ENCODE measurements at places on chromosomes 6 and 20.

DNA sequence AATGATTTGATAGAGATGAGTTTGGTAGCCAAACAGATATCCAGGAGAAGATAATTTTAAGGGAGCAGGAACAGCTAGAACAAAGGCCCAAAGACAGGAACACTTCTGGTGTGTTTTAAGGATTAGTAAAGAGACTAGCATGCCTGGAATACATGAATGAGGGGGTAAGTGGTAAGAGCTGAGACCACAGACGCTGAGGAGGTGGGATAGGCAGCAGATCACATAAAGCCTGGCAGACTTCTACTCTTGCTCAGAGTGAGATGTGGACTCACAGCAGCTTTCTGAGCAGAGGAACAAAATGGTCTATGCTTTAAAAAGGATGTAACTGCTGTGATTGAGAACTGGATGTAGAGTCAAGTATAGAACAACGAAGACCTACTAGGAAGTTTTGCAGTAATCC is 100.1 kb downstream of the EPHA7 start:
- no peak for DNase-seq

DNA sequence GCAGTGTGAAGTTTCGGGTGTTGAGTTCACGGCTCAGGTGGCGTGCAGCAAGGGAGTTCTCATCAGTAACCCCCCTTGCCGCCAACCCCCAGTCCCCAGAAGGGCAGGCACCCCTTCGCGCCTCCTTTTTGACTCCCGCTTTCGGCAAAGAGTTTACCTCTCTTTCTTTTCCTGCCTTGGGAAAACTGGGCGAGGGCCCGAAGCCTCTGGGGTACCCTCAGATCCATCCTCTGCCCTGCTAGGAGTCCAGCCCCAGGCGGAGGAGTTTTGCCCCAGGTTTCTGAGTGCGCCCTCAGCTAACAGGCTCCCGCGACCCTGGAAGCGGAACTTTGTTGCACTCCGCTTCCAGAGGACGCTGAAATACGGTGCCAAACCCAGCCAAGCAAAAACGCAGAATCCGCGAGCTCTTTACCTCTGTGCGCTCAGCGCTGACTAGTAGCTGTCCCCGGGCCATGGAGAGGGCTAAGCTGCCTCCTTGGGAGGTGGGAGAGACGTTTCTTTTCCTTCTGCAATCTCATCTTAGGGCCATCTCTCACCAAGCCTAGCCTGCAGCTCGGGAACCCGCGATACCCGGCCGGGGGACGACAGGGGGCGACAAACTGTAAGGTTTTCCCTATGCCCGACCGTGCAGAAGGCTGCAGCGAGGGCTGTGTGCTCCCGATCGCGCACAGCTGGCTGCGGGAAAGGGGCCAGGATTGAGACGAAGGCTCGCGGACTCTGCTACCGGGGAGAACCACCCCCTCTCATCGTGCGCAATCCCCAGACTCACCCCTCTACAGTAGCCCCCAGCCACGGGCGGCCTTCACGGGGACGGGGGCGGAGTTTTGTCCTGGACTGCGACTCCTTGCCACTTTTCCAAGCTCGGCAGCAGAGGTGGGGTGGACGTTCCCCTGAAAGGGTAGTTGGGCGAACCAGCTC is 2.7 kb upstream of the PAX1 start:
- no peak for DNase-seq

DNA sequence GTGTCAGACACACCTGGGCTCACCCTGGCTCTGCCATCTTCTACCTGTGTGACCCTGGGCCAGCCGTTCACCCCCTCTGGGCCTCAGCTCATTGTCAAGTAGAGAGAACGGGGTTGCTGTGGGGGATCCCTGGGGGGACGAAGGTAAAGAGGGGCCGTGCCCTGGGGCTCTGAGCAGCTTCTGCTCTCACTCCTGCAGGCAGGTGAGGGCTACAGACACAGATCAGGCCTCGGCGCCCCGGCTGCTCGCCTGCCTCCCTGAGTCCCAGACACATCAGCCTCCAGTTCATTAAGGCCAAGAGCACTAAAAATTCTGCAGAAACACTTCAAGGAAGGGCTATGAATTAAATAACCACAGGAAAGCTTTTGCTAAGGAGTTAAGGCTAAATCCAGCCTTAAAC is 394.4 kb downstream of the CDH4 start:
- DNase-seq = no peak

DNA sequence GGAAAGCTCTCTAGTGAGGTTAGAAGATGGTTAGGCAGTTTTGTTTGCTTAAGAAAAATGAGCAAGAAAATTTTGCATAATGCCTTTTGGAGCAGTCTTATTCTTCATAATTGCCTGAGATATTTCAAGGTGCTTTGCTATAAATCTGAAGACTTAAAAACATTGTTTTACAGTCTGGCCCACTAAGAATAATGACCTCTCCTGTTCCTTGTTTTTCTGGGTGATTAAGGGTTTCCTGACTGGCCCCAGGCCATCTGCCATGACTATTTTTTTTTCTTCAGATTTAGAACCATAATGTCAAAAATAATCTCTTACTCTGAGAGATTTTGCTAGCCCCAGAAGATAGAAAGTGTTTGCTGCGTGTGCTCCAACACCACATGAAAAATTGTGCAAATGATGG is 72.3 kb upstream of the CENPW start:
- no peak for DNase-seq

DNA sequence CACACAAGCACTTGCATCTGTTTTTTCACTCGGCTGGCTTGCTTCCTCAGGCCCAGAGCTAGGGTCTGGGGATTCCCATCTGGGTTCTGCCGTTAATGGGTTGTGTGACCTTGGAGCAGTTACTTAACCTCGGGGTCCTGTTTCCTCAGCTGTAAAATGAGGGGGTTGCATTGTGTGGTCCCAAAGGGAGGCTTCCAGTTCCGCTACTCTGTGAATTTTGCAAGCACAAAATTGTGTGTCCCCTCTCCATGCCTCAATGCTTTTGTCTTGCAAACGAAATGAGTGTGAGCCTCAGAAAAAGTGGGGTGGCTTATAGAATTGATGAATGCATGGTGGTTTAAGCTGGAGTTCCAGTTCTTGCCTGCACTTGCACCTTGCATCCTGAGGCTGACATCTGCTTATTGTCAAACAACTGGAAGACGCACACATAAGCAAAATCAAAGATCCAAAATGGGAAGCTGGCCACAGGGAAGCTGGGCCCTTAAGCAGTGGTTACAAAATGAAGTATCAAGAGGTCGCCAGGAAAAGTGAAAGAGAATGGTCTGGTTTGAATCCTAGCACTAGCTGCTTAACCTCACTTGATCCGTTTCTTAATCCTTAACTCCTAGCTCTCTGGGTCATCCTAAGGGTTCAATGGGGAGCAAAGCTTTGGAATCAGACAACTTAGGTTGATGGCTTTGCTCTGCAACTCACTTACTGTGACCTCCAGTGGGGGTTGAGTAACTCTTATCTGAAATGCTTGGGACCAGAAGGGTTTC is 490.6 kb downstream of the DHX35 start:
- DNase-seq = no peak

- DNase-seq = no peak
Observed at GRCh38 chr6:34146021-34146782, at the start of gene GRM4. GRM4 (minus strand) TSS chr6:34146087; CDS start chr6:34133496, 12,591 bp downstream.

Data from NCI-H1436 treated with DMSO at 0.1 percent for 48 hours (cell line).